ENCODE measurements at places on chromosomes 2 and 18.

GRCh38 chr2:39435741-39436591 is 1.1 kb downstream of the MAP4K3 start:
- peak overlapping the region; percentile 99 for H3K4me3 ChIP-seq
- no peaks in the 10 kb centered on the region for H3K27me3 ChIP-seq
- peak; percentile 1 for ATAC-seq
- H3K27ac ChIP-seq, result peak overlapping the region; percentile 98
- no peaks in the 10 kb centered on the region for H3K36me3 ChIP-seq
- peaks cover 17% of the 10 kb centered on the region for H3K4me1 ChIP-seq

GRCh38 chr18:22471546-22472131 is 53.9 kb upstream of the CTAGE1 start:
- peak overlapping the region; percentile 70 for H3K27ac ChIP-seq
- H3K36me3 ChIP-seq, result no peaks in the 10 kb centered on the region
- peaks cover 29% of the 10 kb centered on the region for H3K4me1 ChIP-seq
- no peaks in the 10 kb centered on the region for H3K27me3 ChIP-seq

DNA sequence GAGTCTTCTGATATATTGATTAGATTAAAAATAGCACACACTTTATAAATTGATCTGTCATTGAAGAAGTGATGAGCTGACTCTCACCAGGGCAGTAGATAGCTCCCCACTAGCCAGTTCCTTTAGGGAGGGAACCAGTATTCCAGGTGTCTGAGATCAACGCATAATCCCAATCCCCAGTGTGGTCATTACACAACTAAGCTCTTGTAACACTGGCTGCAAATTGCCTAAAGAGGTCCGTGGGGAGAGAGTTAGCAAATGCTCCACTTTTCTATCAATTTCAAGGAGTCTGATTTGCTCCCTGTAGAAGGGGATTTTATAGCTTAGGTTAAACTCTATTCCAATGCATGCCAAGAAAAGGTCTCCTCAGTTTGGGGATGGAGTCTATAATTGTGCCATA is 7.7 kb downstream of the SLC14A1 start:
- no peak overlapping the region for H3K4me3 ChIP-seq
- H3K4me1 ChIP-seq, result no peaks in the 10 kb centered on the region
- no peaks in the 10 kb centered on the region for H3K27me3 ChIP-seq
- no peak overlapping the region for H3K27ac ChIP-seq
- H3K36me3 ChIP-seq, result no peaks in the 10 kb centered on the region

- H3K4me1 ChIP-seq, result no peaks in the 10 kb centered on the region
- no peak for ATAC-seq
- no peak overlapping the region for H3K4me3 ChIP-seq
- H3K36me3 ChIP-seq, result no peaks in the 10 kb centered on the region
- H3K27me3 ChIP-seq, result no peaks in the 10 kb centered on the region
Measured at GRCh38 chr2:27929916-27930486, 39.5 kb downstream of the BABAM2 start.

DNA sequence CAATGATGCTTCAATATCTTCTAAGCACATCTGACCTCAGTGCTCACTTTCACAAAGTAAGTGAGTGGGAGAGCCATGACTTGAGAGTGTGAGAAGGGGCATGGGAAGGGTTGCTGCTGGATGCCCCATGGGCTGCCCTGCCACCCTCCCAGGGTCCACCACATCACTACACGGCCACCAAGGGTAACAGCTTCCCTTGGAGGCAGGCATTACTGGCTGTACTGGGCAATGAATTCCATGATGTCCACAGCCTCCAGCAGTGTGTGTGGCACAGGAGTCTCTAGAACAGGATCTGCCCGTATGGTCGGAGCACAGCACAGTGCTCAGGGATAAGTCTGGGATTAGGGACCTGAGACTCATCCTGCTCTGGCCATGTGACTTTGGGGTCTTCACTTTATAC is 481.0 kb upstream of the MYT1L start:
- no peaks in the 10 kb centered on the region for H3K27me3 ChIP-seq
- no peak for ATAC-seq

All from gastroesophageal sphincter (tissue), 4 donors.